COLO829 (cell line): ENCODE measurements at places on chromosomes 2 and 18.

GRCh38 chr2:60512641-60513040 lies 40.8 kb downstream of the BCL11A start:
- DNase-seq: no peak

DNA sequence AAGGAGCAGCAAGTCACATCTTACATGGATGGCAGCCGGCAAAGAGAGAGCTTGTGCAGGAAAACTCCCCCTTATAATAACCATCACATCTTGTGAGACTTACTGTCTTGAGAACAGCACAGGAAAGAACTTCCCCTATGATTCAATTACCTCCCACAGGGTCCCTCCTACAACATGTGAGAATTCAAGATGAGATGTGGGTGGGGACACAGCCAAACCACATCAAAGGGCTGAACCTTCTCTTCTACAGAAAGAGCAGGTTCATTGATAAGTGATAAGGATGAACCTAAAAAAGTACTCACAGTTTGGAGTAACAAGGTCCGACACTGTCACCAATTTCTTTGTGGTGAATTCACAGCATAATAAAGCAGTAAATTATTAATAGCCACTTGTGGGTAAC lies 422.2 kb upstream of the FSIP2 start:
- DNase-seq: no peak

- DNase-seq: no peak
Observed at GRCh38 chr18:35618696-35619095, 37.2 kb downstream of the GALNT1 start.

GRCh38 chr2:57880446-57880845 lies 166.2 kb upstream of the VRK2 start:
- DNase-seq: no peak

- no peak for DNase-seq
Observed at GRCh38 chr2:11154016-11154922, 998 bp upstream of the SLC66A3 start.

GRCh38 chr18:51543658-51544155 lies 346.2 kb upstream of the MEX3C start:
- DNase-seq: no peak

DNA sequence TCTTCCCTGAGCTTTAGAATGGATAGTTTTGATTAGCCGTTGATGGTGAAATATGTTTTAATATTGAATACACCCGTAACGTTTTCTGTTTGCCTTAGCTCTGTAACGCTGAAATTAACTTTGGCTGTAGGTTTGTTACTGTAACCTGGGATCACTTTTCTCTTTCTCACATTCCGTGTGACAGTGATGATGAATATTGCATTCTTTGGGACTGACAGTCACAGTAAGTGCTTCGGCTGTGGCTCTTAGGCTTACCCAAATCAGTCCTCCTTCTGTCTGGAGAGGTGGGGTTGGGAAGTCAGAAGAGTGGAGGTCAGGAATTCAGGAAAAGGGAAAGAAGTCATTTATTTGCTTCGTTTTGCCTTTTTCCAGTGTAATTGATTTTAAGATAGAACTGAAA lies 18.0 kb downstream of the RMC1 start:
- DNase-seq: no peak

GRCh38 chr2:186445506-186445905 lies 40.6 kb upstream of the ZC3H15 start:
- DNase-seq: no peak

- DNase-seq: no peak
Observed at GRCh38 chr2:4964001-4964540, 728.1 kb upstream of the SOX11 start.

DNA sequence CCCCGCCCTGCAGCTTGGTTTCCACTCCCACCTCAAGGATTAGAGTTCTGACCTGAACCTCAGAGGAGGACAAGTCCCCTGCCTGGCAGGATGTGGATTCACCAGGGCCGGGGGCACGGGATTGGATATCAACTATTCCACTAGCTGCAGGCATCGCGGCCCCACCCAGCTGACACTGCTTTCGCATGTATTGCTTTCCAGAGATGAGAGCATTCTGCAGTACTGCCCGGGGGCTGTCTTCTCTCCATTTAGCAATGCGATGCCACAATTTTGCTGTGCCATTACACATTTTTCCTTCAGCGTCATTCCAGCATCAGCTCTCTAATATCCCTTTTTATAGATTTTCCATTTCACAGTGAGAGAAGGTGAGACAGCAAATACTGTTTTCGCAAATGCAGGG lies 42.0 kb downstream of the CTIF start:
- no peak for DNase-seq

DNA sequence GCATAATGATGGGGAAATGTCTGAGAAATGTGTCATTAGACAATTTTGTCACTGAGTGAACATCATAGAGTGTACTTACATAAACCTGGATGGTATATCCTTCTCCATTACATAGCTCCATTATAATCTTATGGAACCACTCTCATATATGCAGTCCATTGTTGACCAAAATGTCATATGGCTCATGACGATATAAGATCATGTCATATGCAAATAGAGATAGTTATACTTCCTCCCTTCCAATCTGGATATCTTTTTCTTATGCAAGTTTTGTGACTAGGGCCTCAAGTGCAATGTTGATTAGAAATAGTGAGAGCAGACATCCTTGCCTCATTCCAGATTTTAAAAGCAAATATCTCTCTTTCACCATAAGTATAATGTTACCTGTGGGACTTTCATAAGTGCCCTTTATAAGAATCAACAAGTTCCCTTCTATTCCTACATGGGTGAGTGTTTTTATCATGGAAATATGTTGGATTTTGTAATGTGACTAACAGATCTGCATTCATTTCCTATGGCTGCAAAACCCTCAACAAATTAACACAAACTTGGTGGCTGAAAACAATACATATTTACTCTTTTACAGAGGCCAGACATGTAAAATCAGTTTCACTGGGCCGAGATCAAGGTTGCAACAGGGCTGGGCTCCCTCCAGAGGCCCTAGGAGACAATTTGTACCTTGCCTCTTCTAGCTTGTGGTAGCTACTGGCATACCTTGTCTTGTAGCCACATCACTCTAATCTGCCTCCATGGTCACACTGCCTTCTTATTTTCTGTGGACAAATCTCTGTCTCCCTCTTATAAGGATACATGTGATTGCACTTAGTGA lies 21.6 kb upstream of the SULT1C4 start:
- DNase-seq: no peak
